ENCODE measurements at places on chromosomes 2 and 18.

DNA sequence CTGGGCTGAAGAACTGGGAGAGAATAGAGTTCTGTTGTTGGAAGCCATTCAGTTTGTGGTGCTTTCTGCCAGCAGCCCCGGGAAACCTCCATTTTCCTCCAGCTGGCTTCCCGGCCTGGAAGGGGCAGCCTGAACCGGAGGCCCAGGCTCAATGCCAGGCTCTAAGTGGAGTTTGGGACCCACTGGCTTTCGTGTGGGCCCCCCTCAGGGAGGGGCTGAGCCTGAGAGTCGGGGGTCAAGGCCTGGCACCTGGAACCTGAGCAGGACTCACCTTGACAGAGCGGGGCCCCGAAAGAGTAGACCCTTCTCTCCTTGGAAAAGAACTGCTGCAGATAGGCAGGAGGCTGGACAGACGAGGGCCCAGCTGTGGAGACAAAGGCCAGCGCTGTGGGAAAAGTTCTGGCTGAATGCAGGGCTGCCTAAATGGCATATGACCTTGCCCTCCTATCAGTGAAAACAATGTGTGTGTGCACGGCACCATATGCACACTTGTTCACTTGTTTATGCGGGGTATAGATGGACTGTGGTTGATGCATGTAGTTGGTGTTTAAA, 34.8 kb upstream of the ASB18 start:
- no peak for DNase-seq

DNA sequence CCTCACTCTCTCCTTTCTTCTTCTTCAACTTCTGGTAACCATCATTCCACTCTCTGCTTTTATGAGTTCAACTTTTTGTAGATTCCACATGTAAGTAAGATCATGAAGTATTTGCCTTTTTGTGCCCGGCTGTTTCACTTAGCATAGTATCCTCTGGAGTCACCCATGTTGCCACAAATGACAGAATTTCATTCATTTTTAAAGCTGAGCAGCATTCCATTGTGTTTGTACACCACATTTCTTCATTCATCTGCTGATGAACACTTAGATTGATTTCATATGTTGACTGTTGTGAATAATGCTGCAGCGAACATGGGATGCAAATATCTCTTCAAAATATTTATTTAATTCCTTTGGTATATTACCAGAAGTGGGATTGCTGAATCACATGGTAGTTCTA, 133.6 kb upstream of the ERBB4 start:
- DNase-seq: no peak

DNA sequence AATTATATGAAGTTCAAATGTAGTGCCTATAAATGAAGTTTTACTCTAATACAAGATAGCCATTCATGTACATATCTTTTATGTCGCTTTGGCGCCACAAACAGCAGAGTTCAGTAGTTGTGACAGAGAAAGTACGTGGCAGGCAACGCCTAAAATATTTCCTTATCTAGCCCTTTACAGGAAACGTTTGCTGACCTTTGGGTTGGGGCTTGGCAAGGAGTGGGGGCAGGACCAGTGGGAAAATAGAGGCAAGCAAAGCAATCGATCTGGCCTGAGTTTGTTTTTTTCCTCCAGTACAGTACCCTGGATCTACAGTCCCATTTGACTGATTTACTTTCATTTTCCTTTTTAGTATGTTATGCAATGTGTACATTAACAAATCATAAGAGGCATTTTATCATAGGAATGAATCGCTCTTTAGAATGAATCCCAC, 13.1 kb downstream of the CCDC68 start:
- no peak for DNase-seq

DNA sequence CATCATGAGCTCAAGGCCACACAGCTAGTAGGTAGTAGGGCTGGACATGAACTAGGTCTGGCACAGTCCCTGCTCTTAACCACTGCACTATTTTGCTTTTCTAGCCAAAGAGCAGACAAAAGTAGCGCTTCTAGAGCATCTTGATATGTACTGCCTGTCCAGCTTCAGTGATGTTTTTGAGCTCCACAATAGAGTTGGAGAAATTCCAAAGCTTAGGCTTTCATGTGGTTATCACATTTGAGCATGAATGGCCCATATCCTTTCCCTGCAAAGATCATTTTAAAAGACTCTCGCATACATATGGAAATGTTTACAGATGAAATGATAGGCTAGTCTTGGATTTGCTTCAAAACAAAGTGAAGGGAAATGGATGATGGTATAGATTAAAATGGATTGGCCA, 128.7 kb downstream of the MAP3K20 start:
- DNase-seq: no peak

- no peak for DNase-seq
These were observed 9.3 kb downstream of the RHOB start for GRCh38 chr2:20456116-20456571.

DNA sequence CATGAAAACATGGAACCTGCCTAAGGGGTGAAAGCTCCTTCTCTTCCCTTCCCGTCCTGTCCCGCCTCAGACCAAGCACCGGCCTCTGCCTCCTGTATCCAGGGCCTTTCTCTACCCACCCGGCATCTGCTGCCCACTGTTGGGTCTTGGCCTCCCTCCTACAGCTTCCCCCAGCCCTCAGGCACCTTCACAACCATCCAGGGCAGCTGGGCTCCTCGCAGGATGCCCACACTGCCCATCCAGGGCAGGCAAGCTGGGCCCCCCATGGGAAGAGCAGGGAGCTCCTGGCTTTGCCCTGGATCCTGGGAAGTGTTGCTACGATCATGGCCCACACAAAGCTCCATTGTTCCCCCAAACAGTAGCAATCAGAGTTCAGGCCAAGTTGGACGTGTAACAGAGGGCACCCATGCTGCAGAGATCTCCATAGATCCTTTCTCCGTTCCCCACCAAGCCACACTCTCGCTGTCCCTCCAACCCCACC, 206.6 kb downstream of the NDUFA10 start:
- no peak for DNase-seq

- peak; percentile 77 for DNase-seq
These were observed 10.9 kb upstream of the FHL2 start for GRCh38 chr2:105409717-105410116.

DNA sequence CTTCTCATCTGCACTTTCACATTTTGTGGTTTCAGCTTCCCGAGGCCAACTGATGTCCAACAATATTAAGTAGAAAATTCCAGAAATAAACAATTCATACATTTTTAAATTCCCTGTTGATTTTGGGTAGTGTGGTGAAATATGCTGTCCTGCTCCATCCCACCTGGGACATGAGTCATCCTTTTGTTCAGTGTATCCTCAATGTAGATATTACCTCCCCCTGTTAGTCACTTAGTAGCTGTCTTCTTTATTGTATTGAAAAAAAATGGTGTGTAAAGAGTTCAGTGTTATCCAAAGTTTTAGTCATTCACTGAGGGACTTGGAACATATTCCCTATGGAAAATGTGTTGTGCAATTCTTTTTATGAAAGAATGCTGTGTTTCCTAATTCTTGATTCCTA, 348.1 kb downstream of the SOCS6 start:
- no peak for DNase-seq

DNA sequence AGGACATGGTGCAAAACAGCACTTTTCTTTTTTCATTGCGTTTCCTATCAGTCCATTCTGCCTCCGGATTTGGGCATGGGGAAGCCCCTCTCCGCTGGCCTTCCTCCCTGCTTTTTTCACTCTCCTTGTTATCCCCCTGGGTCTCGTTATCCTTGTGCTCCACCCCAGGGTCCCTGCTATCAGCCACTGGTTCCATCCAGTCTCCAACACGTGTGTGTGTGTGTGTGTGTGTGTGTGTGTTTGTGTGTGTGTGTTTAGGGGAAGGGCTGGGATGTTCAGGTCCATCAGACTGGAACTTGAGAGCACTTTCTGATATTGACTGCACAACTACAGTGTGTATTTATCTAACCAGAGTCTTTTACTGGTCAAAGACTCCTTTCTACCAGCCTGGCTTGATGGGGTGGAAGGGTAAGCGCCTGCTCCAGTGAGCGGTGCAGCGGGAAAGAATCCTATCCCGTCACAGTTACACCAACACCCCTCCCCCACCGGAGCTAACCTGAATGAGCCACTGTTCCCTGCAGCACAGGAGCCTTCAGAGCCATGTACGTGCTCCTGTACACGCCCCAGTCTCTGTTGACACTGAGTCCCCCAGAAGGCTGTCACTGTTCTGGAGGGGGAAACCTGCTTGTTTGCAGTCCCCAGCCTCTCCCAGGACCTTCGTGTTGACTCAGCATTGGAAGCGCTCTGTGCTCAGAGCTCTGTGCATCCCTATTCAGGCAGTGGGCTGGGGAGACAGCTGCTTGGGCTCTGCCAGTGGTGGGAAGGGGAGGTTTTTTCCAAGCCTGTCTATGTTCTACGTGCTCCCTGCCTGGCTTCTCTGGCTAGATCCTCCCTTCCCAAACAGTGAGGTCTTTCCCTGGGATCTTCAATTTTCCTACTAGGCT, 4.6 kb downstream of the INHA start:
- DNase-seq: no peak

DNA sequence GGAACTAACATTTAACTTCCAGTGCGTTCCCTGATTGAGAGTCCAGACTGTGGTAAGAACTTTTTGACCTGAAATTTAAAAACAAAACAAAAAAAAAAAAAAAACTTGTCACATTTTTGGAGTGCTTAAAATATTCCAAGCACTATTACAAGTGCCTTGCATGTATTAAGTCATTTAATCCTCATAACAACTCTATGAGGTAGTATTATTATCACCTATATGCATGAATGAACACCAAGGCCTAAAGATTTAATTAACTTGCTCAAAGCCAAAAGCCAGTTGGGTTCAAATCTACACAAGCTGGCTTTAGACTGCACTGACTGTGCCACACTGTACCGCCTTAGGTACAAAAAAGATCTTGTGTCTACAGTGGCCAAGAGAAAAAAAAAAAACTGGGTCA, 35.2 kb downstream of the METTL4 start:
- DNase-seq: no peak

DNA sequence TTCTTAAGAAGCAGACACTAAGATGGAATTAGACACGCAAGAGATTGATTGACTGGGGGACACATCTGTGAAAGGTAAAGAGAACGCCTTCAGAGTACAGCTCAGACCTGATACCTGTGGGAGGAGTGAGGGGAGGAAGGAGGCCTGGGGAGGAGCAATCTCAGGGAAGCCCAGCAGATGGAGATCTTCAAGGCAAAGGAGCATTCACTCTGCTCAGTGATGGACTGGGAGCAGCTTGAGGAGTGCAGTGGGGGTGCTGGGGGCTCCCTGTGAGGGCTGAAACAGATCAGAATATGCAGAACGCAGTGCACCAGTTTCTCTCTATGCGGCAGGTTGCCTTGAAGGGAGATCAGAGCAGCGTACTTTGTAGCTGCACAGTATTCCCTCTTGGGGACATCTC, 103.7 kb upstream of the ATP8B1 start:
- DNase-seq: no peak

GRCh38 chr18:78521136-78521535, 458.5 kb upstream of the SALL3 start:
- DNase-seq: no peak

DNA sequence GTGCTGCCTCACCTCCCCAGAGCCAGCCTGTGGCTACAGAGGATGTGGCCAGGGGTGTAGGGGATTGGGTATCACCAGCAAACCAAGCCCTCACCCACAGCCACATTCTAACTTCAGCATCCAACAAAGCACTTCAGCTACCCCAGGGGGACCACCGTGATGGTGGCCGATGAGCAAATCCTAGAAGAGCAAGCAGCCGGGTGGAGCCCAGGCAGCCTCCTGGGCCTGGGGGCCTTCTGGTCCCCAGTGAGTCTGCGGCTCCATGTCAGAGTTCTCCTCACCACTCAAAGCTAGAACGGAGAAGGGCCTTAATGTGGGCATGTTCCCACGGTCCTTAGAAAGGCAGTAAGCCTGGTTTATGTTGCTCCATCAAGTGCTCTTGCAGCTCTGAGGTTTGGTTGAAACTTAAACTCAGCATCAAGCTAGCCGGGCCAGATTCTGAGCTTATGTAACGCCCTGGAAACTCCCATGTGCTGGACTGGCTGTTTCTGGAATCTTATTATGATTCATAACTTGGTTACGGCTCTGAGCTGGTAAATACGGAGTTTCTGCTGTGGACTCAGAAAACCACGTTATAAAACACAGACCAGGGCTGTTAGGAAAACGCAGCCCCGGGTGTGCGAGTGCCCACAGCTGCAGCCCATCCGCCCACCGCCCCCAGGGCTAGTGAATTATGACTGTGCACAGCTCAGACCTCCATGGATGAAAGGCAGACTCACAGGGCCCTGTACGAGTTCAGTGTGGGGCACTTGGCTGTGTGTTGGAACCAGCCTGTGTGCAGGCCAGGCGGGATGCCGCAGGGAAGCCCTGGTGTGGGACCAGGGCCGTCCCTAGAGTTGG, 99.8 kb downstream of the SEPTIN10 start:
- DNase-seq: peak; percentile 76

DNA sequence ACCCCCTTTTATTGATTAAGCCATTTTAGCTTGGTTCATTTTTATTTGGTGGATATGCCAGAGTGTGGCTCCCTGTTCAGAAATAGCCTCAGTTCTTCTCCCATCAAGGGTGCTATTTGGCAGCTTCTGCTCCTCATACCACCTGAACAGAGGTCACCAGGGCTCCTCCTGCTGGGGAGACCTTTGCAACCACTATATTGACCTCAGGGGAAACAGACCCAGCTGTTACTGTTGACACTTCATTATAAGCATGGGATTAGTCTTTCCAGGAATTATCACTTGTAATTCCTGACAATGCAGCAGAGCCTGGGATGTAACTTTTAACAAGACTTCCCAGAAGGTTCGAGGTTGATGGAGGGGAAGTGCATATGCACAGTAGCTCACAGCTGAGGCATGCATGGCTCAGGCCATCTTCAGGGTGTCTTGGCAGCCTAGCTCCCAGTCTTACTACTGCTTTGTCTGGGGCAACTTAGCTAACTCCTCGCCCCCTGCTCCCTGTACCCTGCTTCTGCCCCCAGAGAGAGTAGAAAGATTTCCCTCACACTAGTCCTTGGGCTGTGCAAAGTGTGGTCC, 239.4 kb upstream of the SPRED2 start:
- no peak for DNase-seq

DNA sequence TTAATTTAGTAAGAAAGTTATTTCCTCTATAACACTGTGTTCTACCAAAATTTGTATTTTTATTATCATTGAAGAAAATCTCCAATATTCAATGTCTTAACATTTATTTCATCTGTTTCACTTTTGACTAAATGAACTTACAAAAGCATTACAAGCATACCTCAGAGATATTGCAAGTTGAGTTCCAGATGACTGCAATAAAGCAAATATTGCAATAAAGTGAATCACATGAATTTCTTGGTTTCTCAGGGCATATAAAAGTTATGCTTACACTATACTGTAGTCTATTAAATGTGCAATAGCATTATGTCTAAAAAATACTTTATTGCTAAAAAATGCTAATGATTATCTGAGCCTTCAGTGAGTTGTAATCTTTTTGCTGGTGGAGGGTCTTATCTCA, 78.3 kb downstream of the TTC32 start:
- no peak for DNase-seq

DNA sequence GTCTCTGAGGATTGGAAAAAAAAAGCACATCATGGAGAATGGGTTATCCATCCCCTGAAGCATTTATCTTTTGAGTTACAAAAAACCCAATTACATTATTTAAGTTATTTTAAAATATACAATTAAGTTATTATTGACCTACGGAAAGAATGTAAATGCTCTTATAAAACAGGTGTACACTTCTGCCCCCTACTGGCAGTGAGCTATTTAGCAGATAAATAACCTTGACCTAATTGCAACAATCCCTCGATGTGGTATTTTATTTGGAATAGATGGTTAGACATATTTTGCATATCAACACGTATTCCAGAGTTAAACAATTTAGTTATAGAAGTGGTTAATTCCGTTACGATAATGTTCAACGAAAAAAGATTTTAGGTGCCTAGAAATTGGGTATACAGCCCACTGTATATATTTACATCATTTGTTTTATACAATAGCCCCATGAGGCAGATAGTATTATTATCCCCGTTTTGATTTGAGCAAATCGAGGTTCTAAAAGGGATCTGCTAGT, 9.1 kb upstream of the DAW1 start:
- DNase-seq: no peak

GRCh38 chr2:112891385-112891831, 19.6 kb upstream of the IL37 start:
- no peak for DNase-seq

Data from AG04449 (cell line).